Caco-2 (cell line): ENCODE measurements at places on chromosomes 16 and 17. TPM values are rescaled to one million over a fixed set of nuclear protein-coding genes. Genes with fewer than 3 reads are reported as not detected.

DNA sequence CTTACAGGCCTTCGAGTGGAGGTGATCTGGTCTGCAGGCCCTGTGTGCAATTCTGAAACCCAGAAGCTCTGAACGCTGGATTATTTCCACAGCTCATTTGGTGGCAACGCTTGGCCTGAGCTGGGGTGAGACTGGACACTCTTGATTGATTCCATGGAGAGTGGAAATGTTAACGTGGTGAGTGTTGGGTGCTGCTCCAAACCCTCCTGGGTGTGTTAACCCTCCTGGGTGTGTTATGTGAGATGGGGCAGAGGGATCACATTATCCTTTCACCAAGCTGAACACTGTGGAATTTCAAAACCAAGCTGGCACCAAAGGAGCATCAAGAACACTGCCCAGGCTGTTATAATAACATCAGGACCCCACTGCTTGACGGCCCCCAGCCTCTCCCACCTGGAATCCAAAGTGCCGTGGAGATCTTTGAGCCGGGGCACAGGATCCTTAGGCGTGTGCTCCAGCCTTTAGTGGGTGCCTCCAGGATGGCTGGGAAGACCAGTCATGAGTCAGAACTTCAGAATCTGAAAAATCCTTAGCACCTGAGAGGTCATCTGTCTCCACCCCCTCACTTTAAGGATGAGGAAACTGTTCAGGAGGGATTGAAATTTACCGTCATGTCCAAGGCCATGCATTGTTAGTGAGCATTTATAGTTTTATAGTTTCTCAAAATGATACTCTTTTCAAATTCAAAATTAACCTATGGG is 75.0 kb downstream of the RPTOR start:
- H3K4me3 ChIP-seq, result no peak overlapping the region
- peaks cover 41% of the 10 kb centered on the region for H3K4me1 ChIP-seq
- H3K36me3 ChIP-seq, result no peaks in the 10 kb centered on the region
- no peaks in the 10 kb centered on the region for H3K27me3 ChIP-seq
- peak; percentile 62 for DNase-seq
- peak overlapping the region; percentile 81 for H3K27ac ChIP-seq

DNA sequence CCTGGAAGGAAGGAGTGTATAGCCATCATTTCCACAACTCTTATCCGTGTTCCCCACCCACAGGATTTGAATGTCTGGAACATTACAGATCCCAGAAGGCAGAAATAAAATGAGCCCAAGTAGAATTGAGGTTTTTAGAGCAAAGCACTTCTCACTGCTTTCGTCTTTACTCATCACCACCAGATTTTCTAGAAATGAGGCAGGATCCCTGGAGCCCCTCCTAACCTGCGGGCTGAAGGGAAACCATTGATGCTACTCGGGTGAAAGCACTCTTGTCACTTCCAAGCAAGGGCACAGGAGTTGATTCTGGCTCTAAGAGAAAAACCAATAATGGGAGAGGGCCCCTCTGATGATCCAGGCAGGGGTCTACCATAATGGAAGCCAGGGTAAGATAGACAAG is 2.8 kb upstream of the ALDOC start:
- DNase-seq, result no peak
- H3K27ac ChIP-seq, result no peak overlapping the region
- peaks cover 12% of the 10 kb centered on the region for H3K4me1 ChIP-seq
- H3K36me3 ChIP-seq, result peaks cover 8% of the 10 kb centered on the region
- H3K4me3 ChIP-seq, result no peak overlapping the region

DNA sequence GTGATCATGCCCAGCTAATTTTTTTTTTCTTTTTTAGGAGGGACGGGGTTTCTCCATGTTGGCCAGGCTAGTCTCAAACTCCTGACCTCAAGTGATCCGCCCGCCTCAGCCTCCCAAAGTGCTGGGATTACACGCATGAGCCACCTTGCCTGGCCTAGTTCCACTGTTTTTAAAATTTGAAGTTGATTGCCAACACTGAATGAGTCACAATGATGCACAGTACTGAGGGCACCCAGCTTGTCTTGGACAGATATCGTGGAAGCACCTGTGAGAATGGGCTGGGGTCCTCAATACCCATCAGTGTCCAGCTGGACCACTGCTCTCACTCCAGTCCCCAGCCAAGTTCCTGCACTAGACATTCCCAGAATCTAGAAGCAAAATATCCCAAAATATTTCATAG is 2.5 kb downstream of the KNOP1 start:
- 0 out of 2 replicates have a peak, but pooled peaks cover 2% of the 10 kb centered on the region for H3K36me3 ChIP-seq
- DNase-seq, result no peak
- H3K27me3 ChIP-seq, result no peaks in the 10 kb centered on the region
- H3K27ac ChIP-seq, result no peak overlapping the region

GRCh38 chr16:58499615-58500351 is at the start of gene NDRG4:
Gene NDRG4 (plus strand): TSS chr16:58500143. CDS start chr16:58500249, 106 bp downstream.
- H3K4me3 ChIP-seq, result peak within 1 kb of the TSS; percentile 63
- H3K36me3 ChIP-seq, result no peaks in the 10 kb centered on the region
- no peaks in the 10 kb centered on the region for H3K27me3 ChIP-seq
- H3K27ac ChIP-seq, result peak within 1 kb of the TSS; percentile 86
- DNase-seq, result peak; percentile 82
- peaks cover 7% of the 10 kb centered on the region for H3K4me1 ChIP-seq

GRCh38 chr16:53542283-53542682 is 39.3 kb upstream of the AKTIP start:
- H3K4me3 ChIP-seq, result no peak overlapping the region
- no peak overlapping the region for H3K27ac ChIP-seq
- no peaks in the 10 kb centered on the region for H3K36me3 ChIP-seq
- DNase-seq, result no peak

DNA sequence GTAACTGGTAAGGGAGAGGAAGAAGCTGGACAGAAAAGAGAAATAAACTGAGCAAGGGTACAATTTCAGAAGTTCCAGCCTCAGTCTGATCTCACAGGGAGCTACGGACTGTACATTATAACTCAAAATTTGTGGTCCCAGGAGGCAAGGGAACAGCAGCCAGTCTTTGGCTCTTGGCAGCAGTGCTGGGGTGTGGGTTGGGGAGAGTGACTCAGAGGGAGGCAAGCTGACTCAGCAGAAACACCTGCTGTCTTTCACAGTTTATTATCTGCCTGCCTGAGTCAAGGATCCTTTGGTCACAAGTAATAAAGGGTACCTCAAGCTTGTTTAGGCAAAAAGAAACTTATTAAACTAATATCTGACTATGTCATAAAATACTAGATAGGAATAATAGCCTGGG is 73.5 kb upstream of the KIF2B start:
- no peaks in the 10 kb centered on the region for H3K27me3 ChIP-seq
- H3K27ac ChIP-seq, result no peak overlapping the region
- DNase-seq, result no peak
- no peaks in the 10 kb centered on the region for H3K36me3 ChIP-seq
- H3K4me1 ChIP-seq, result no peaks in the 10 kb centered on the region

GRCh38 chr17:76382351-76382802 is 2.0 kb upstream of the SPHK1 start:
- no peak for DNase-seq
- H3K27ac ChIP-seq, result no peak overlapping the region
- H3K4me3 ChIP-seq, result peak overlapping the region; percentile 76
- peaks cover 14% of the 10 kb centered on the region for H3K4me1 ChIP-seq
- peaks cover 1% of the 10 kb centered on the region; the same call in 1 of the 2 replicates for H3K27me3 ChIP-seq

GRCh38 chr17:2090210-2090641 is 35.3 kb downstream of the HIC1 start:
- H3K27me3 ChIP-seq, result no peaks in the 10 kb centered on the region
- DNase-seq, result no peak
- H3K27ac ChIP-seq, result no peak overlapping the region
- no peak overlapping the region for H3K4me3 ChIP-seq
- H3K36me3 ChIP-seq, result 0 out of 2 replicates have a peak, but pooled peaks cover 5% of the 10 kb centered on the region

DNA sequence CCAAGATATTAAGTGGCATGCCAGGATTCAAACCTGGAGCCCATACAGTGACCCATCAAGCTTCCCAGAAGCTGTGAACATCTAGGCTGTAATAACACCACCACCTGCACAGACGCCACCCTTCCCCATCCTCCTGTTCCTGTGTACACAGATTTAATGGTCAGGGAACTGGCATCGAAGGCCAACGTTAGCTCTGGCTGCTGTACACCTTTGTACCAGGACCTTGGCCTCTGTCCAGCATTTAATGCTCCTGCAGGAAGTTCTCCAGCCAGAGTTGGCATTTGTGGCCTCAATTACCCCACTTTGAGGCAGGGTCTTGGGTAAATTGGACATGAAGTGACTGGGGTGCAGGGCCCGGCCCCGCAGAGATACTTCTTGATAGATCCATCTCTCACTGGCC is 49.3 kb downstream of the SCNN1B start:
- no peaks in the 10 kb centered on the region for H3K27me3 ChIP-seq
- no peak for DNase-seq
- no peaks in the 10 kb centered on the region for H3K36me3 ChIP-seq
- no peak overlapping the region for H3K4me3 ChIP-seq
- H3K27ac ChIP-seq, result no peak overlapping the region
- no peaks in the 10 kb centered on the region for H3K4me1 ChIP-seq

GRCh38 chr17:33154869-33155455 is 138.1 kb downstream of the ASIC2 start:
- H3K4me1 ChIP-seq, result no peaks in the 10 kb centered on the region
- H3K36me3 ChIP-seq, result no peaks in the 10 kb centered on the region
- no peak overlapping the region for H3K27ac ChIP-seq
- DNase-seq, result no peak
- no peaks in the 10 kb centered on the region; the same call in 1 of the 2 replicates for H3K27me3 ChIP-seq

GRCh38 chr16:73006026-73006425 is 41.9 kb downstream of the ZFHX3 start:
- H3K27me3 ChIP-seq, result no peaks in the 10 kb centered on the region
- no peak overlapping the region for H3K27ac ChIP-seq
- H3K36me3 ChIP-seq, result no peaks in the 10 kb centered on the region
- H3K4me1 ChIP-seq, result peaks cover 22% of the 10 kb centered on the region

DNA sequence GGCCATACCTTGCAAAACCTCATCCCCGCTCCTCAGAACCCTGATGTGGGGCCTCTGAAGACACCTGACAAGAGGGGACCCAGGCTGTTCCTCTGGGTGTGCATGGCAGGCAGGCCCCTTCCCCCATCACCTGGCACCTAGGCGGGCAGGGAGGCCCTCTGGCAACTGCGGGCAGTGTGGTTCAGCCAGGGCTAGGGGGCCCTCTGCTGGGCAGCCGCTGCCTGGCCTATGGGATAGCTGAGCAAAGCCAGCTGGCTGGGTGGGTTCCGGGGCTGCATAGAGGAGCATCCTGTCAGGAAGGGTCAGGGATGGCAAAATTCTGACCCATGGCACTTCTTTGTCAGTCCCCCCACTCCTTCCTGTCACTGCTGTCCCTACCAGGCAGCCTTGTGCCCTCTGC is 228.7 kb upstream of the ASIC2 start:
- H3K36me3 ChIP-seq, result no peaks in the 10 kb centered on the region
- no peak overlapping the region for H3K27ac ChIP-seq
- no peak overlapping the region for H3K4me3 ChIP-seq
- H3K27me3 ChIP-seq, result no peaks in the 10 kb centered on the region; the same call in none of the 2 replicates
- no peaks in the 10 kb centered on the region for H3K4me1 ChIP-seq

DNA sequence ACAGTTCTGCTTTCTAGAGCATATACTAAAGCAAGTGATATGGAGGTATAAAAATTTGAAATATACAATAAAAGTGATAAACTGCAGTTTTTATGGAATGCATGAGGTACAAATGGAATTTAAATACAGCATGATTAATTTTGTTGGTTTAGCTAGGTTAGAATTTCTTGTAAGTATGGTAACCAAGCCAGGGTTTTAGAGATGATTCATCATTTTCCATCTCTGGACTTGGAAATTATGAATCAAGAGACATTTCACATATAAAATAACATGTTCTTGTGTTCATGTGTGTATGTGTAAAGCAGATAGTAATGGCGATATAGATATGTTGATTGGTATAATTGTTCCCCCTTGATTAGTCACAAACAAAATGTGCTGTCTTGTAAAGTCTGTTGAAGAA is 1219.8 kb downstream of the CDH8 start:
- H3K27me3 ChIP-seq, result no peaks in the 10 kb centered on the region
- H3K4me3 ChIP-seq, result no peak overlapping the region
- no peaks in the 10 kb centered on the region for H3K36me3 ChIP-seq
- no peak for DNase-seq
- no peak overlapping the region for H3K27ac ChIP-seq

GRCh38 chr17:15194859-15195277 is 70.3 kb downstream of the PMP22 start:
- no peaks in the 10 kb centered on the region for H3K27me3 ChIP-seq
- H3K4me3 ChIP-seq, result no peak overlapping the region
- H3K27ac ChIP-seq, result no peak overlapping the region
- no peak for DNase-seq
- no peaks in the 10 kb centered on the region for H3K36me3 ChIP-seq
- H3K4me1 ChIP-seq, result no peaks in the 10 kb centered on the region

GRCh38 chr16:88651276-88651988 is 579 bp upstream of the CYBA start:
- H3K36me3 ChIP-seq, result peaks cover 5% of the 10 kb centered on the region; the same call in 1 of the 2 replicates
- H3K4me1 ChIP-seq, result peaks cover 17% of the 10 kb centered on the region
- peak overlapping the region; percentile 87 for H3K27ac ChIP-seq
- DNase-seq, result no peak

- H3K36me3 ChIP-seq, result no peaks in the 10 kb centered on the region
- H3K27me3 ChIP-seq, result no peaks in the 10 kb centered on the region
- no peak overlapping the region for H3K4me3 ChIP-seq
- peaks cover 8% of the 10 kb centered on the region; the same call in 1 of the 2 replicates for H3K4me1 ChIP-seq
- no peak overlapping the region for H3K27ac ChIP-seq
Measured at GRCh38 chr16:87541147-87541871, 48.5 kb upstream of the ZCCHC14 start.

- H3K27ac ChIP-seq, result no peak overlapping the region
- no peak overlapping the region for H3K4me3 ChIP-seq
- no peak for DNase-seq
Measured at GRCh38 chr16:20484726-20485125, 33.4 kb downstream of the ACSM2A start.

GRCh38 chr17:15411384-15412198 is 55.8 kb downstream of the CDRT4 start:
- H3K27ac ChIP-seq, result no peak overlapping the region
- no peaks in the 10 kb centered on the region for H3K4me1 ChIP-seq
- no peaks in the 10 kb centered on the region for H3K27me3 ChIP-seq
- no peaks in the 10 kb centered on the region for H3K36me3 ChIP-seq

- no peak overlapping the region for H3K4me3 ChIP-seq
- 0 out of 2 replicates have a peak, but pooled peaks cover 7% of the 10 kb centered on the region for H3K4me1 ChIP-seq
- DNase-seq, result peak; percentile 58
- H3K27me3 ChIP-seq, result no peaks in the 10 kb centered on the region
- peak overlapping the region; percentile 12 for H3K27ac ChIP-seq
Measured at GRCh38 chr17:4945176-4945943, 3.0 kb downstream of the PFN1 start.

DNA sequence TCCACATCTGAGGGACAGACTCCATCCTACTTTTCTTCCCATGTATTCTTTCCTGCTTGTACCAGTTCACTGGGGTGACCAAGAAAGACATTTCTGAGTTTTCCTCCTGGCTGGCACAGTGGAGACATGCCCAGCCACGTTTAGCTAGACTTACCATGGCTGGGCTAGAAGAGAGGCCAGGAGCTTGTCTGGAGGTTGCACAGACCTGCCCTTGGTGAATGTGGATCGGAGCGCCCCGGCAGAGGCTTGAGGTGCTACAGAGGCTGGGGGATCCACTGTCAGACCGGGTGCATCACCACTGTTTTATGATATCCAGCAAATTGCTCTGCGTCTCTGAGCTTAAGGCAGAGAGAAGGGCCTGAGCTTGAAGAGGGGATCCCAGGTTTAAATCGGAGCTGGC is 3.5 kb downstream of the IL4R start:
- peaks cover 25% of the 10 kb centered on the region for H3K4me1 ChIP-seq
- no peak overlapping the region for H3K4me3 ChIP-seq
- no peak overlapping the region for H3K27ac ChIP-seq

The CCL11 gene
- total RNA-seq, result not detected in 2 replicates

The TBC1D3K gene
- total RNA-seq, result not detected in 2 replicates

The CRISPLD2 gene
- 4.0 and 4.2 TPM in 2 replicates for total RNA-seq

The LAT gene
- total RNA-seq, result 1.7 and 3.2 TPM in 2 replicates

The MMP28 gene
- total RNA-seq, result not detected in 2 replicates

The ZNF785 gene
- 13.5 and 13.6 TPM in 2 replicates for total RNA-seq

The TMC6 gene
- total RNA-seq, result 77.7 and 84.7 TPM in 2 replicates

The HSPB9 gene
- total RNA-seq, result not detected in 2 replicates

The HOXB13 gene
- 4.3 and 5.5 TPM in 2 replicates for total RNA-seq

The KRTAP1-5 gene
- not detected in 2 replicates for total RNA-seq

The PCGF2 gene
- total RNA-seq, result 91.3 and 95.1 TPM in 2 replicates
